ENCODE measurements at places on chromosomes 5 and 9.

DNA sequence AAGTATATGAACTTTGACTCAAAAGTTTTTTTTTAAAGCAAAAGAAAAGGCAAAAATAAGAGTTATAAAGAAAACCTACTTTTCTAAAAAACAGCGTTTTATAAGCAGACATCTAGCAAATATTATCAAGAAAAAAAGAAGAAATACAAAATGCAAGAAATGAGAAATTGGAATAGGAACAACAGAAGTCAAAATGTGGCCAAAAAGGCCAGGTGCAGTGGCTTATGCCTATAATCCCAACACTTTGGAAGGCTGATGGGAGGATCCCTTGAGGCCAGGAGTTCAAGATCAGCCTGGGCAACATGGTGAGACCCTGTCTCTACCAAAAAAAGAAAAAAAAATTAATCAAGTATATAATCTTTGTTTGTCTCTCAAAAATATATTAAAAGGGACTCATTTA lies 35.9 kb downstream of the APTX start:
- DNase-seq = no peak

GRCh38 chr9:114061292-114061691 lies 16.8 kb downstream of the AMBP start:
- DNase-seq = no peak

GRCh38 chr9:15944341-15944740 lies 391.5 kb downstream of the CCDC171 start:
- no peak for DNase-seq

GRCh38 chr5:86617309-86617755 lies 409 bp upstream of the COX7C start:
- DNase-seq = no peak

GRCh38 chr5:93874080-93874479 lies 132.7 kb upstream of the POU5F2 start:
- no peak for DNase-seq

- no peak for DNase-seq
These were observed 318.6 kb upstream of the CD180 start for GRCh38 chr5:67515020-67515689.

GRCh38 chr5:129746876-129747275 lies 1.0 kb upstream of the MINAR2 start:
- no peak for DNase-seq

DNA sequence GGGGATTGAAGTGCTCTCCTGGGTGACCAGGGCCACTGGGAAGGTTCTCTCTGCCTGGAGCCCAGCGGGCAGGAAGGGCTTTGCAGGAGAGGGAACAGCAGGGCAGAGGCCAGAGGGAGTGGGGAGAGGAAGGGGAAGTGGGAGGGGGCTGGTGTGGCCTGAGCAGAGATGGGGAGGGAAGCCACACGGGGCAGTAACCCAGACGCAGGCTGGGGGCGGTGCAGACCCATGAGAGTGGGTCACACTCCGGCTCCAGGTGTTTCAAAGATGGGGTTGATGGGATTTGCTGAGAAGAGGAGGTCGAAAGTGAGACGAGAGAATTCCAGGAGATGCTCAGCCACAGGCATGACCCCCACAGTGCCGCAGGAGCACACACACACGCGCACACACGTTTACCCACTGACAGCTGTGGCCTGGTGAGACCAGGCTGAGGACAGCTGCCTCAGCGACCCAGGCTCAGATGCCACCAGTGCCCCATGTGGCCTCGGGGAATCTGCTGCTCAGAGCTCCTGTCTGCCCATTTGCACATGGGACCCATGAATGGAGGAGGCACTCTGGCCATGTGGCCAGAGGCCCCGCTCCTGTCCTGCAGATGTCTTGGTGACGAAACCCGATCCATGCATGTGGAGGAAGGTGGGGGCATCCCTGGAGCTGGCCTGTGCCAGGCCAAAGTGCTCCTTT lies 32.7 kb upstream of the FCN2 start:
- DNase-seq = no peak

- DNase-seq = no peak
These were observed 36.3 kb upstream of the CDKN2AIPNL start for GRCh38 chr5:134447815-134448520.

GRCh38 chr5:170751631-170752030 lies 31.9 kb upstream of the GABRP start:
- no peak for DNase-seq

DNA sequence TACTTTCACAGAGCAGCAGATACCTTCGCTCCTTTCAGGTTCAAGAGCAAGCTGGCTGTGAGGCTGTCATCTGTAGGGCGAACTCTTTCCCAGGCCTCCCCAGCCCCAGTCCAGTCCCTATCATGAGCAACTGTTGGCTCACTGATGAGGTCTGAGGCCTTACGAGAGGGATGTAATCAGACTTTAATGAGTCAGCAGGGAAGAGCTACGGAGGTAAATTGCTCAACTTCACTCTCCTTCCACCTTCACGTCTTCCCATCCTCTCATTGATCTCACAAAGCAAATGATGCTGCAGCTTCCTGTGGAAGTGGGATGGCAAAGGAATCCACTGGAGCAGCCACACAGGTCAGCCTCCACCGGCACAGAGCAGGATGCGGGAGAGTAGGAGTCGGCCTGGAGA lies 130.7 kb upstream of the TBCA start:
- DNase-seq = no peak

- DNase-seq = no peak
These were observed 370.0 kb downstream of the NDUFS4 start for GRCh38 chr5:53930457-53930856.

- DNase-seq = no peak
These were observed 88.3 kb downstream of the ANKRD33B start for GRCh38 chr5:10652151-10652550.

DNA sequence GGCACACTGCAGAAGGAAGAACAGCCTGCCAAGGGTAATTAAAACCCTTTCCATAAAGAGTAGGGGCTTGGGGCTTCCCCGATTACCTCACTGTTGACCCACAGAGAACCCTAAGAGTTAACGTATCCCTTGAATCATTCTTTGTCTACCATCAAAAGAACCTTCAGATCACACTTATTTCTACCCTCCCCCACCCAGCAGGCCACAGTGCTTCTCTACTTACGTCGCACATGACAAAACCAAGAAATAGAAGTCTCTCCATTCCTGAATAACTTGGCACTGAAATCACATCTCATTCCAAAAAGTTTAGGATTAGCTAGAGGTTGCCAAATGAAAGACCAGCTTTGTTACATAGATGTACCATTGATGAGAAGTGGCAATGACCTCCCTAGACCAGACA lies 268.7 kb upstream of the GAS1 start:
- no peak for DNase-seq

DNA sequence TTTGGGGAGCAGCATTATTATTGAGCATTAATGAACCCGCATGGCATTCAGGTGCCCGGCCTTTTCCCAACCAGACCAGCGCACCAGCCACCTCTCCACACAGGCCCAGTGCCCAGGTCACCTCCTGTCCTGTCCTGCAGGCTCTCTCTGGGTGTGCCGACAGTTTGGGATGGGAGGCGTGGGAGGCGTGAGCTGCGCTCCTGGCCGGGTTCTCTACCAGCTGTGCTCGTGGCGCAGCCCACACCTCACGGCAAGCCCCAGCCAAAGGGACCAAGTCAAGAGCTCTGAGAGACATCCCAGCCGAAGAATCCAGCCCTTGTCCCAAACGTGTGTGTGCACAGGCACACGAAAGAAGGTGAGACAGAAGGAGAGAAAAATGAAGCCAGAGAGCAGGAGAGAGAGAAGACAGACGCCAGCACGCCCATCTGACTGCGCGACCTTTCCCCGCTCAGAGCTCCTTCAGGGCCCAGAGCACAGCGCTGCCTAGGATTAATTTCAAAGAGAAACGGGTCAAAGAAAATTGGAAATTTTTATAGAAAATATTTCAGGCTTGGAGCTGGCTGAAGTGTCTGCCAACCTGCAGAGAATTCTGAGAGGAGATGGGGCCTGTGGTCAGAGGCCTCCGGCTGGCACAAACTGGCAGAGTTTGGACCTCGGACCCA lies 81.7 kb downstream of the ADAMTS2 start:
- no peak for DNase-seq

Measured in activated T-helper 9 cell treated with anti-CD3 and anti-CD28 coated beads, Interleukin-2, amount 50 U/mL, for 16 hours (primary cell).